ENCODE measurements at places on chromosomes 11 and 22.

DNA sequence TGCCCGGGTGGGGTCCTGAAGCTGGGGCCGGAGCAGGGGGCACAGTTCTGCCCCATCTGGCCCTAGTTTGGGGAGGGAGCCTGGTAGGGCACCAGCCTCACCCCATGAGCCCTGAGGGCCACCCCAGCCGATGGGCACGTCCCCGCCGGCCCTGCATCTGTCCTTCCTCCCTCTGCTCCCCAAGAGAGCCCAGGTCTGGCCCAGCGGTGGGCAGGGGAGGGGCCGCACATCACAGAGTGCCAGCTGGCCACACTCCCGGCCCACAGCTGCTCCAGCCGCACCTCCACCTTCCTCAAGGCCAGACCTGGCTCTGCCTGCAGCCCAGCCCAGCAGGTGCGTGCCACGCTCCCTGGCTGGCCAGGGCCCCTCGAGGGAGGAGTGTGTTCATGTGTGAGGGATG, 21.6 kb downstream of the BRSK2 start:
- no peak for DNase-seq

DNA sequence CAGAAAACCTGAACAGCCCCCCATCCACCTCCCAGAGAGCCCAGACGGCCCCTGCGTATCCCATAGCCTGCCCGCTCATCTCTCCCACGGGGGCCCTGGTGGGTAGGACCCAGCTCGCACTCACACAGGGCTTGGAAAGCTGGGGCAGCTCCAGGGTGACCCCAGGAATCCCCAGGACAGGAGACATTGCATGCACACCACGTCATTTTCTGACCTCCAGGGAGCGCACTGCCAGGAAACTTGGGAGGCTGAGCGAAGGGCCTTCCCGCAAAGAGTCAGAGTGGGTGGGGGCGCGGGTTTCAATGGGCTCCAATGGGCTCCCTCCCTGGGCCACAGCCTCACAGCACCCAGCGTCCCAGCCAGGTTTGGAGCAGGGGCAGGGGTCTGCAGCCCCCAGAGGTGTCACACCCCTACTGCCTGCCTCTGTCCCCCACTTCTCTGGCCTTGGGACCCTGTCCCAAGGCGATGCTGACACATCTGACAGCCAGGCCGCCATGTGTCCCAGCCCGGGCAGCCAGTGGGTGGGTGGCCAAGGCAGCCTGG, 8.2 kb upstream of the SYT8 start:
- DNase-seq, result no peak

- no peak for DNase-seq
Measured at GRCh38 chr11:43868852-43869567, 11.6 kb upstream of the ALKBH3 start.

- no peak for DNase-seq
Measured at GRCh38 chr11:94184846-94185245, 56.2 kb downstream of the PANX1 start.

- no peak for DNase-seq
Measured at GRCh38 chr11:112670806-112671570, 290.2 kb upstream of the NCAM1 start.

GRCh38 chr22:39920134-39920743, 19.4 kb downstream of the GRAP2 start:
- DNase-seq, result peak; percentile 50

GRCh38 chr11:43234881-43235280, 76.9 kb upstream of the API5 start:
- DNase-seq, result no peak

DNA sequence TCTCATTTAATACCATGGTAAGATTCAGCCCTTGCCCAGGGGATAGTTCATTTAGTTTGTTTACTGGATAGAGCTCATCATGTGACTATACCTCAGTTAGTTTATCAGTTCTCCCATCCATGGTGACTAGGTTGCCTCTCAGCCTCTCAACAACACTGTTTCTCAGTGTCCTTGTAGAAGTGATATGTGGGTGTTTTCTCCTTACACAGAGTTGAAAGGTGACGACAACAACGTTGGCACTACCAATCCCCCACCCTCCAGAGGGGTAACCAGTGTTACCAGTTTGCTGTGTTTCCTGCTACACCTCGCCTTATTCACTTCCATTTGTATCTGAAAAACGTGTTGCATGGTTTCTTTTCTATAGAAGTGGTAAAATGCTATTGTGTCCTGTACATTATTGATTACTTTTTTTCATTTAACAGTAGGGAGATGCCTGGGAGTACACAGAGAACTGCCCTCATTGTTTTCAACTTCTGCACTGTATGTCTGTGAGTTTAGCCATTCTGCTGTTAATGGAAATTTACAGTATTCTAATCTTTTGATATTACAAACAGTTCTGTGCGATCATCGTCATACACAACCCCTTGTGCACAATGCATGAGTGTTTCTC, 11.6 kb downstream of the NEAT1 start:
- DNase-seq, result no peak

All from effector memory CD4-positive, alpha-beta T cell (primary cell).